Spinal cord (tissue), 10 donors: ENCODE measurements at places on chromosomes 4 and X. TPM values are rescaled to one million over a fixed set of nuclear protein-coding genes. Genes with fewer than 3 reads are reported as not detected.
A peak's percentile ranks its signal among the peaks of the same experiment; 100 is the strongest.

SMIM10 gene
- polyA plus RNA-seq = 7.1 TPM

GRCh38 chr4:82403725-82404124 is 26.5 kb downstream of the HNRNPDL start:
- no peak for DNase-seq

DNA sequence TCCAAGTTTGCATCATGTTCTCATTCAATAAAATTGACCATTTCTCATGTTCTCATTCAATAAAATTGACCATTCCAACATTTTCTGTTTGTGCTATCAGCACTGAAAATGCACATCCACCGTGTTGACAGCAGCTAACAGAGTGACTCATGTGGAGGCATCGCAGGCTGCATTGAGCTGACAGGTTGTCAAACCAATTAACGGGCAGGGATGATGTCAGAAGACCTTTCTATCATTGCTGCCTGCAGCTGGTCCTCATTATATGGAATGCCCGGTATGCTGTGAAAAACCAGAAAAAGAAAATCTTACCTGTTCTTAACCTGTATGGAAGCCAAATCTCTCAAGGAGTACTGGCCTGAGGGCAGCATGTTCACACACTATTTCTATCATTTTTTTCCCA is 202.0 kb downstream of the SMIM20 start:
- DNase-seq = no peak

GRCh38 chrX:11766487-11766886 is 8.4 kb downstream of the MSL3 start:
- no peak for DNase-seq

DNA sequence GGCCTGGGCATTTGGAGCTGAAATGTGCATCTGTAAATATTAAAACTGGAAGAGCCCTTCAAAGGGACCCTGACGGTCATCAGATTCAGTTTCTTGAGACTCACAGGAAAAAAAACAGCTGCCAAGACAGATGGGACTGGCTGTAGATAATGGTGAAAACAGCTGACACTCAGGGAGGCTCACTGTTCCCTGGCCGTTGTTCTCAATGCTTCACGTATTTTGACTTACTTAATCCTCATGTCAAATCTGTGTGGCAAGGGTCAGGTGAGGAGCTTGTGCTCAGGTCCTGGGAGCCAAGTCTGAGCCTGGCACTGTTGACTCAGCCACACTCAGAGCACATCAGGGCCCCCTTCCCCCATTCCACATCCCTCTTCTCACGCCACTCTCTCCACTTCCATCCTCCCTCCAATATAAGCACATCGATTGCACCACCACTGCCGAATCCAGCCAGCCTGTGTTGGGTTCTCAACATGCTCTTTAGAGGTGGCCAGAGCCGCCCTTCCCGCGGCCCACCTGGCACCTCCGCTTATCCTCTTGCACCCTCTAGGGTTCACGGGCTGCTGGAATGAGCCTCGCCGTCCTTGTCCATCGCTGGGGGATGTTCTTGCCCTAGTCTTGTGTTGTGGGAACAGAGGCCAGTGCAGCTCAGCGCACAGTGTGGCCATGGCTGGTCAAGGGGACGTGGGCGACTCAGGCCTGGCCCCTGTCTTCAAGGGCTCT is 40.1 kb downstream of the EVC start:
- DNase-seq = no peak

- DNase-seq = no peak
Observed at GRCh38 chr4:81796790-81797528, 325.3 kb upstream of the RASGEF1B start.

- DNase-seq = no peak
Observed at GRCh38 chrX:77694491-77694890, 91.5 kb downstream of the ATRX start.

GRCh38 chrX:155068165-155068564 is 2.8 kb downstream of the CMC4 start:
- no peak for DNase-seq

GRCh38 chr4:80540349-80540748 is 204.8 kb downstream of the CFAP299 start:
- no peak for DNase-seq

DNA sequence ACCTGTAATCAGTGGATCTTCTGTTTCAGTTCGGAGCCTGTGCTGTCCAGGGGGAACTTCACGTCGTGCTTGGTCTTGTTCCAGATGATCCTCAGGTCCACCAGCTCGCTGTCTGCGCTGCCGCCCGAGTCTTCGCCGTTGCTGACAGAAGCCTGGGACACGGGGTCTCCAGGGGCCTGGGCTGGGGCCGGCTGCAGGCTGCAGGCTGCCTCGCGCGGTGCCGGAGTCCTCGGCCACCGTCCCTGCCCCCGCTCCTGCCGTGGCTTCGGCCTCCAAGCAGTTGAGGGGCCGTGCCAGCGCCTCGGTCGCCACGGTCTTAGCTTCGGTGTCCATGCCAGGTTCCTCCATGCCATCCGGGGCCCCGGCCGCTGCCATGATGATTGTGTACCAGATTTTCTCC is 37.3 kb upstream of the CCNI start:
- DNase-seq = no peak

DNA sequence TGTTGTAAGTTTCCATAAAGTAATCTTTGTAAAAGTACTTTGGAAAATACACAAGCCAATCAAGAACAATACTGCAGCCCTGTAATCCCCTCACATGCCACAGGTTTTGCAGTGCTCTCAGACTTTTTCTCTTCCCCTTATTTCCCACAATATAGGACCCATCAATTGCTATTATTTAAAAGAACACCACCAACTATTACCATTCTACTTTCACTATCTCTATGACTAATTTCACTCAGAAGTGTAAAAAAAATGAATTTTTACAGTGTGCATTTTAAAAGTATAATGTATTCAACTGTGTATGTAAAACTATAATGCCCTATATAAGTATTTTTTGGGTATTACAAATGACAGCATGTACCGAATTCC is 1.7 kb downstream of the ATP8A1 start:
- no peak for DNase-seq

GRCh38 chr4:99471349-99471748 is 36.2 kb upstream of the ADH7 start:
- DNase-seq = no peak

DNA sequence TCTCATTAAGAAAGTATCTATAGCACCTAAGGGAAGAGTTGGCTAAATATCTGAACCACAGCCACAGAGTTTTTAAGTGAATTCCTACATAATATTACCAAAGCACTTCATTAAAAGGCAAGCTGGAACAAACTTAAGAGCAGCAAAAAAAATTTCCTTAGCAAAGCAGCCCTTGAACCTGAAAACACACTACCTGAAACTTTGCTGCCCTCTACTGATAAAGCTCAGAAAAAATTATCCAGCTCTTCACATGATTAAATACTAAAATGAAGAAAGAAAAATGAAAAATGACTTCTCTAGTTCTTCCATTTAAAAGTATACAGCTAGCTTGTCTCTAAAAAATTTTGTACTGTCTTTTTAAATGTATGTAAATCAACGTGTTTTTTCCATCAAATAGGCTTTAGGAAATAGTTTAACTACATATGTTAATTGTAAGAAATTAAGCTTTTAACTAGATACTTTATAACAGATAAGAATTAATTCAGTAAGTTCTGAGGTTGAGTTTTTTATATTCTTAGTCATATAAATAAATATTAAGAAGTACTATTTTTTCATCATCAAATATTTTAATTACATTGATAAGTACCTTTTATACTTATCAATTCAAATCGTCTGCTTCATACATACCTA is 156.1 kb downstream of the STPG2 start:
- DNase-seq = peak; percentile 71

IL2RG gene
- polyA plus RNA-seq = 0.93 TPM
